ENCODE measurements at places on chromosomes 7 and 10. TPM values are rescaled to one million over a fixed set of nuclear protein-coding genes. Genes with fewer than 3 reads are reported as not detected.

Gene SEMA3E
- total RNA-seq: 11.9 TPM

Gene SH2D4B
- 0.43 TPM for total RNA-seq

Gene GHRHR
- total RNA-seq: not detected

Gene GJD4
- not detected for total RNA-seq

Gene LIPK
- total RNA-seq: not detected

Gene RNF32
- 1.9 TPM for total RNA-seq

Gene SPDYE6
- total RNA-seq: not detected

Gene EBF3
- total RNA-seq: 0.20 TPM

Gene GPR26
- total RNA-seq: not detected

Gene NODAL
- total RNA-seq: not detected

Gene MBLAC1
- total RNA-seq: 3.0 TPM

Gene POM121C
- 38.5 TPM for total RNA-seq

Gene HOXA13
- total RNA-seq: not detected

Gene ZNF25
- 11.5 TPM for total RNA-seq

Gene PAX2
- not detected for total RNA-seq

Gene FKBP6
- total RNA-seq: not detected

Gene CYP3A5
- 15.1 TPM for total RNA-seq

Gene CARD11
- total RNA-seq: 5.8 TPM

Gene GPRIN2
- total RNA-seq: 56.2 TPM

Gene GFRA1
- total RNA-seq: 3.4 TPM

Gene BCAP29
- 78.4 TPM for total RNA-seq

Gene KIAA1549
- total RNA-seq: 5.7 TPM

Gene MBL2
- total RNA-seq: not detected

Gene AGAP6
- 15.7 TPM for total RNA-seq

Gene KNDC1
- 14.3 TPM for total RNA-seq

Gene COL17A1
- total RNA-seq: 1.5 TPM

Gene LRRTM3
- not detected for total RNA-seq

Gene RBP3
- not detected for total RNA-seq

Gene CUBN
- 1.3 TPM for total RNA-seq

Gene CALHM3
- total RNA-seq: not detected

Gene EMX2
- not detected for total RNA-seq

Gene C10orf105
- 0.52 TPM for total RNA-seq

Gene PRF1
- total RNA-seq: 32.3 TPM

Gene DIP2C
- 17.3 TPM for total RNA-seq

Gene CCDC126
- total RNA-seq: 14.4 TPM

Gene MYOF
- 132 TPM for total RNA-seq

Gene CALML5
- not detected for total RNA-seq

Gene AGFG2
- 36.0 TPM for total RNA-seq

Gene ANTXRL
- not detected for total RNA-seq

Gene AUTS2
- total RNA-seq: 56.0 TPM

Gene CC2D2B
- total RNA-seq: 2.8 TPM

Gene ANK3
- 91.1 TPM for total RNA-seq
